ENCODE measurements at places on chromosomes 13 and 19.

DNA sequence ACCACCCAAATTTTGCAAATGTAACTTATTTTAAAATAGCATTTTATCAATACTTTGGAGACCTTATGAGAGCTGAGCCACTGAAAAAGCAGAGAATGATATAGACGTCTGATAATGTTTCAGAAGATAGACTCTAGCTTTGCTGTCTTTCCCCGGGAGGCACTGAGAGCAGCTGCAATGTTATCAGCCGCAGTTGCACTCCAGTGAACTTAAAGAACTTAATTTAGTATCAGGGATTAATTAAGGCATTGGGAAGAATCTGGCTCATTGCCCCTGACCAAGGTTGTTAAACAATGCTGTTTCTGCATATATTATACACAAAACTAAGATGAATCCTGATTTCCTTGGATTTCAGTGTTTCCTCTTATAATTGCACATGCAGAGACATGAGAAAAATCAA lies 75.7 kb upstream of the SGCG start:
- DNase-seq, result no peak

DNA sequence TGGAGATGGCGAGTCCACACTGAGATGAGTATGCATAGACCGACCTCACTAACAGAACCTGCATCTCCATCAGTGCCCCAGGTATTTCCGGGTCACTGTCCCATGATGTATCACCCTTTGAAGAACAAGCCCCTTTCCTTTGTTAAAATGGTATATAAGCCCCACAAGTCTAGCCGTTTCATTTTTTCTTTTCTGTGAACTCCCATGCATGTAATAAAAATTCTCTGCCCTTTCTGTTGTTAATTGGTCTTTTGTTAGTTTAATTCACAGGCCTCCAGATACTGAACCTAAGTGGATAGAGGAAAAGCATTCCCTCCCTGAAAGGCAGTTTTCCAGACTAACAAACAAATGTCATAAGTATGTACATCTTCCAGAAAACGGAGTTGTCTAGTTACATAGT lies 15.0 kb upstream of the CD177 start:
- no peak for DNase-seq

DNA sequence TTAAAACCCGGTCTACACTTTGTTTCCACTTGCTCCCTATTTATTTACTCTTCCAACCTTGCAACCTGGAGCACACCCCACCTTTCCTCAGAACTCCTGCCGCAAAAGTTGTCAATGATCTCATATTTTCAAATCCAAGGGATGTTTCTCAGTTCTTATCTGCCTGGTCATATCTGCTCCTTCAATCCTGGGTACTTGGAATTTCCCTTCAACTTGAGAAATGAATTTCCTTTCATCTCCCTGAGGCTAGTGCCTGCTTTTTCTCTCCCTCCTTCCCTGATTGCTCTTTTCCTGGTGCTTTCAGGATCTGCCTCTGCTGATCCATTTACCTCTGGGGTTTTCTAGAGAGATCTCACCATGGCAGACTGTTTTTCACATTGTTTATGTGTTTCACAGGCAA lies 154.8 kb upstream of the IRS2 start:
- DNase-seq, result no peak

GRCh38 chr13:42561752-42562467 lies 12.0 kb upstream of the TNFSF11 start:
- DNase-seq, result peak; percentile 59

- no peak for DNase-seq
Measured at GRCh38 chr19:33441828-33442227, 68.3 kb downstream of the CEBPG start.

- no peak for DNase-seq
Measured at GRCh38 chr13:44540761-44541434, 35.2 kb downstream of the TSC22D1 start.

- DNase-seq, result no peak
Measured at GRCh38 chr19:43643326-43643725, 3.7 kb upstream of the CADM4 start.

DNA sequence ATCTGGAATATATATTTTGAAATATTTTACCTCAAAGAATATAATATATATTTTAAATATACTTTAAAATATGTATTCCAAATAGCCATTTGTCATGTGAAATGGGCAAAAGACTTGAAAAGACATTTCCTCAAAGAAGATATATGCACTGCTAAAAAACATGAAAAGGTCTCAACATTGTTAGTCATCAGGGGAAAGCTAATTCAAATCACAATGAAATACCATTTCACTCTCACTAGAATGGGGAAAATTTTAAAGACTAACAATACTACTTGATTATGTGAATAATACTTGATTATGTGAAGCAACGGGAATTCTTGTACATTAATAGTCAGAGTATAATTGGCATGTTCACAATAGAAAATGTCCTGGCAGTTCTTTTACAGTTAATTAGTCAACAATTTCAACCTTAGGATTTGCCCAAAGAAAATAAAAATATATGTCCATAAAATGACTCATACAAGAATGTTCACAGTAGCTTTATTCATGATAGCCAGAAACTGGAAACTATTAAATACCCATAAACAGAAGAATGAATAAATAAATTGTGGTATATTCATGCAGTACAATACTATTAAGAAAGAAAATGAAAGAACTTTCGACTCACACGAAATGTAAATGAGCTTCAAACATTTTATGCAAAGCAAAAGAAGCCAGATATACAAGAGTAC lies 6.8 kb upstream of the KBTBD6 start:
- no peak for DNase-seq

GRCh38 chr19:11410682-11411081 lies 8.4 kb downstream of the RGL3 start:
- no peak for DNase-seq

- DNase-seq, result no peak
Measured at GRCh38 chr13:39603424-39603947, 493 bp upstream of the LHFPL6 start.

GRCh38 chr19:40801426-40802299 lies 2.7 kb downstream of the EGLN2 start:
- no peak for DNase-seq

DNA sequence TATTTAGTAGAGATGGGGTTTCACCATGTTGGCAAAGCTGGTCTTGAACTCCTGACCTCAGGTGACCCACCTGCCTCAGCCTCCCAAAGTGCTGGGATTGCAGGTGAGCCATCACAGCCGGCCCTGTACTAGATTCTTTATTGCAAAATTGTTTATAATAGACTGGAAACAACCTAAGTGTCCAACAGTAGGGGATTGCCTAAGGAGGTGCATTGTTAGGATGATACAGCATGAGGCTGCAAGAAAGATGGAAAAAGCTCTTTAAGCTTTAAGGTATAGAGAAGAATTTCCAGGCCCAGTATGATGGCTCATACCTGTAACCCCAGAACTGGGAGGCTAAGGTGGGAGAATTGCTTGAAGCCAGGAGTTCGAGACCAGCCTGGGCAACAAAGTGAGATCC lies 8.2 kb downstream of the BCAT2 start:
- DNase-seq, result no peak

Measured in stimulated activated CD4-positive, alpha-beta T cell treated with anti-CD3 and anti-CD28 coated beads, TNF-alpha, amount 100 ng/mL, for 48 hours (primary cell).